ENCODE measurements at places on chromosomes 6 and 20.

DNA sequence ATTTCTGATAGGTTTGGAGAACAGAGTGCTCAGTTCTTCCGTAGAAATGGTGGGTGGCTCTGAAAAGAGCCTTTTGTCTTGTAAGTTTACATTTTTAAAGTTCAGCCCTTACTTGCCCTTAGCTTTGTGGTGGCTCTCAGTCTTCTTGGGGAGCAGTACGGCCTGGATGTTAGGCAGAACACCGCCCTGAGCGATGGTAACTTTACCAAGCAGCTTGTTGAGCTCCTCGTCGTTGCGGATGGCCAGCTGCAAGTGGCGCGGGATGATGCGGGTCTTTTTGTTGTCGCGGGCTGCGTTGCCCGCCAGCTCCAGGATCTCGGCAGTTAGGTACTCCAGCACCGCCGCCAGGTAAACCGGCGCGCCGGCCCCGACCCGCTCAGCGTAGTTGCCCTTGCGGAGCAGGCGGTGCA, 19.5 kb downstream of the OR2B2 start:
- no peak for DNase-seq

- DNase-seq = no peak
Observed at GRCh38 chr6:1347161-1347560, 35.3 kb downstream of the FOXQ1 start.

DNA sequence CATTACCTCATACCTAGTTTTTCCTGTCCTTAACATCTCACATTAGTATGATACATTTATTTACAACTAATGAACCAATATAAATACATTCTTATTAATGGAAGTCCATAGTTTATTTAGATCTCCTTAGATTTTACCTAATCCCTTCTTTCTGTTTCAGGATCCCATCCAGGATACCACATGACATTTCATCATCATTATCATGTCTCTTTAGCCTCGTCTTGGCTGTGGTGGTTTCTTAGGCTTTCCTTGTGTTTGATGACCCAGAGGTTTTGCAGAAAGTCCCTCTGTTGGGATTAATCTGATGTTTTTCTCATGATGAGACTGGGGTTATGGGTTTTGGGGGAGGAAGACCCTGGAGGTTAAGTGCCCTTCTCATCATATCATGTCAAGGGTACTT, 89.3 kb upstream of the IYD start:
- DNase-seq = no peak

DNA sequence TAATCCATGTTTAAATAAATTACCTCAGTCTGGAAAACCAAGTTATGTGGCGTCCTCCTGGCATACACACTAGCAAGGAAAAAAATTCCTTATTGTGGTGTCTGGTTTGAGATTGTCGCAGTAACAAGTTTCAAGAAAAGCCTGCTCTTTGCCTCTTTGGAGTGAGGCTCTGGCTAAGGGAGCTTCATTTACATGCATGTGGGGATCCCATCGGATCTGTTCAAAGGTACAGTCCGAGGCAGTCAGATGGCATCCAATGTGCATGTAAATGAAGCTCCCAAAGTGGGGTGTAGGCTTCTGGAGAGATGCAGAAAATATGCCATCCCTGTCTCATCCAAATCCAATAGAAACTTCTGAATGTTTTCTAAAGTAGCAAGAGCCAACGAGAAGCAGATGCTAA, 199.5 kb upstream of the FBXL4 start:
- no peak for DNase-seq

DNA sequence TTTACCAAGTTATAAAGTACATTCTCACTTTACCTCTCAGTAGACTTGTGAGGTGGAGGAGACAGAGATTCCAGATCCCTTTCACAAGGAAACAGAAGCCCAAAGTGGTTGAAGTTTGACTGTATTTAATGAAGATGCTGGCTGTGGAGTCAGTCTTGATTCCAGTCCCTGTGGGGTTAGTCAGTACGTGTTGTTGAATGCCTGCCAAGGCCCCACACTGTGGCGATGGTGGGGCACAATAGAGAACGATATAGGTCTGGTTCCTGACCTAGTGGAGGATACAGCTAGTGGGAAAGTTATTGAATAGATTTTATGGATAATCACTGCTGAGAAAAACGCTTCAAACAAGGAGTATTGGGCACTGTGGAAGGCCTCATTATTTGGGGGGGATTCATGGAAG, 71.4 kb downstream of the LRRC1 start:
- DNase-seq = no peak

DNA sequence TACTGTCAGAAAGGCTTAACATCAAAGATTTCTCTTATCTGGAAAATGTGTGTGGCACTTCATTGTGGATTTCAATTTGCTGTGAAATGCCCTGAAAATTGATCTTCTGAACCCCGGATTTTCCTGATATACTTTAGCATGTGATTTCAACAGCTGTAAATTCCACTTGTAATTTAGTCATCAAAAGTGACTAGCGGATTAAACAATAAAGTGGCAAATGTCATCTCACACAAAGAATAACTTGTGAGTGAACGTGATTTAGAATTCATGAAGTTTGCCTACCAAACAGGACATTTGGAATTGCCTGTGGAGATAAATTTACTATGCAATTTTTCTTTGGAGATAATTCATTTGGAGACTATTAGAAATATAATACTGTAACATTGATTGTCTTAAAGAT, 601.6 kb downstream of the COL12A1 start:
- no peak for DNase-seq

GRCh38 chr6:127879685-127880084, 21.2 kb downstream of the THEMIS start:
- DNase-seq = peak; percentile 18

DNA sequence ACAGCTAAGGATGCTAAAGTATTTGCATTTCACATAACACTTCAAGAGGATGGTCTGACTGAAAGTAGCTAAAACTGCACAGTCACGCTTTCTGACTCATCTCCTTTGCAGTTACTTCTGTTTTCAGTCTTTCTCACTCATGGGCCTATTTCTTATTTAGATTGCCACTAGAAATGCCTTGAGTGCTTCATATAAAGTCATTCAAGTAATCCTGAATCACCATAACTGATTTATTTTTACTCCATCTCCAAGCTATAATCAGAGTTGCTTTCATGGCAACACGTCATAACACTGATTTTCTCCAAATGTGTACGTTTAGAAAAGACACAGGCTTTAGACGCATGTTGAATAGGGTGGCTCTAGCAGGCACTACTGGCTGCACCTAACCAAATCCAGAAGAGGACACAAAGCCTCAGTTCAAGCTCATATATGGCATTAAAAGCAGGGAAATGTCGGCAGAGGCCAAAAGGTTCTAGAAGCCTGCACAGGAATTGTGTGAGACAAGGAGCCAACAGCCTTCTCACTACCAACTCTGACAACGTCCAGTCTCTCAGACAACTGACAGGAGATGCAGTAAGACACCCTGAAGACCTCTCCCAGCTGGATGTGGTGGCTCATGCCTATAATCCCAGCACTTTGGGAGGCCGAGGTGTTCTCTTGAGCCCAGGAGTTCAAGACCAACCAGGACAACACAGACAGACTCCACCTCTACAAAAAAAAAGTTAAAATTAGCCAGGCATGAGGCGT, 64.1 kb upstream of the BEND6 start:
- DNase-seq = peak; percentile 10

GRCh38 chr20:57663681-57664451, 43.6 kb upstream of the ZBP1 start:
- no peak for DNase-seq

DNA sequence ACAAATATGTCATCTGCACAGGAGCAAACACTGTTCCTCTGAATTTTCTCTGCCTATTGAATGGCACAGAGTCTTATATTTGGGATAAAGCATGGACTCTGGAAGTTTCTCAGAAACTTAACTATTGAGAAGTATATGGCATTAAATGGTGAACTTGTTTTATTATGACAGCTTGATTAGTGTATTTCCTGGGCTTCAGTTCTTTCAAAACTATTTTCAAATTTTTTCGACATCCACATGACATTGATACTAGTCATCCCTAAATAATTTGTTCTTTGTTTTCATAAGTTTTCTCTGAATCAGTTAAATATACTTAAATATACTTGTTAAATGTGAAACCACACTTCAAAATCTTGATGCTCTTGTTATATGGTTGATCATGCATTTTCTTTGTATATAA, 144.0 kb upstream of the TSHZ2 start:
- no peak for DNase-seq

- DNase-seq = no peak
Observed at GRCh38 chr6:152124429-152125074, 317.1 kb downstream of the ESR1 start.

DNA sequence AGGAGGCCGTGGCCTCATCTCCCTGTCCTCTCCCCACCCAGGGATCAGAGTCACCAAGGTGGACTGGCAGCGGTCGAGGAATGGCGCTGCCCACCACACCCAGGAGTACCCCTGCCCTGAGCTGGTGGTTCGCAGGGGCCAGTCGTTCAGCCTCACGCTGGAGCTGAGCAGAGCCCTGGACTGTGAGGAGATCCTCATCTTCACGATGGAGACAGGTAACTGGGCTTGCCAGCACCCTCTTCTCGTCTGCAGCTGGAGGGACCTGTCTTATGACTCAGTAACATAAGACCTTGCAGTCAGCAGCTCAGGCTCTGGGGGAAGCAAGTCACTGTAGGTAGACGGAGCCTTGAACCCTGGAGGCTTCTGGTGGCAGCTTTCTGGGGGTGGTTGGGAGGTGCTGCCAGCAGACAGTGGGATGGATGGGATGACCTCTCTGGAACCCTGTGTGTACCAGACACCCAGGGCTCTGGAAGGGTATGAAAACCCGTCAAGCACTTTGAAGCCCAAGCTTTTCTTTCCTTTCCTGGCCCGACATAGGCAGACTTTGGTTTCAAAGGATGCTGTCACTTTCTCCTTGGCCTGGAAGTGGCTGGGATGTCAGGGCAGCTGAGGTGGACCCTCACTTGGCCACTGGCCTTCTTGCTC, 13.8 kb downstream of the TGM6 start:
- DNase-seq = no peak

- no peak for DNase-seq
Observed at GRCh38 chr6:76381612-76382011, 309.1 kb upstream of the IMPG1 start.

- no peak for DNase-seq
Observed at GRCh38 chr6:85574932-85575598, 18.6 kb downstream of the SNX14 start.

DNA sequence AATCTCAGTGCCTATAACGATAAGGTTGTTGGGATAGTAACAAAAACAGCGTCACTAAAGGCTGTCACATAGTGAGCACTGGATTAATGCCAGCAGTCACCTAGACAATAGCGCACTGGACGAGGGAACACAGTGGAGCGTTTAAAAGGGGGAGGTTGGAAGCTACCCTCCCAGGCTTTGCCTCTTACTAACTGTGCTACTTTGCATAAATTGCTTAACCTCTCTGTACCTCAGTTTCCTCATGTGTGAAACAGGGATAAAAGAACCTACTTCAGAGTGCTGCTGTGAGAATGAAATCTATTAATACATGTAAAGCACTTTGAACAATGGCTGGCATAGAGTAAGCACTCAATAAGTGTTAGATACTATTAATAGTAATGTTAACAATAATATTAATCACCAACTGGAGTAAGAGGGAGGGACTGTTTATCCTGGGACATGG, 10.5 kb downstream of the BCL2L1 start:
- no peak for DNase-seq

- DNase-seq = peak; percentile 53
Observed at GRCh38 chr6:149233056-149233715, 84.3 kb upstream of the TAB2 start.

DNA sequence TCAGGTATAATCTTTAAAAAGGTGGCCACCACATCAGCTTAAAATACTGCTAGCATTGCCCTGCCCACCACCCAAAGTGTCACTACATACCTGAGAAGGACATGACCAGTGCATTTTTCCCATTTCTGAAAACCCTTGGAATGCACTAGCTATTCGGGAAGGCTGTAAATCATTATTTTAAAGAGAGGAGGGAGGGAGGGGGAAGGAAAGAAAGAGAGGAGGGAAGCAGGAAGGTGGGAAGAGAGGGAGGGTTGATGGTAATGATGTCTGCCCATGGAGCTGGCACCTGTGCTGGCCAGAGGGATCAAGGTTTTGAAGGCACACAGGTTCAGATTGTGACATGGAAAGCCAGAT, 32.4 kb downstream of the VAPB start:
- DNase-seq = no peak

GRCh38 chr6:40249935-40250334, 315.7 kb upstream of the MOCS1 start:
- DNase-seq = no peak

- peak; percentile 73 for DNase-seq
Observed at GRCh38 chr6:129671442-129672340, 38.3 kb downstream of the ARHGAP18 start.

DNA sequence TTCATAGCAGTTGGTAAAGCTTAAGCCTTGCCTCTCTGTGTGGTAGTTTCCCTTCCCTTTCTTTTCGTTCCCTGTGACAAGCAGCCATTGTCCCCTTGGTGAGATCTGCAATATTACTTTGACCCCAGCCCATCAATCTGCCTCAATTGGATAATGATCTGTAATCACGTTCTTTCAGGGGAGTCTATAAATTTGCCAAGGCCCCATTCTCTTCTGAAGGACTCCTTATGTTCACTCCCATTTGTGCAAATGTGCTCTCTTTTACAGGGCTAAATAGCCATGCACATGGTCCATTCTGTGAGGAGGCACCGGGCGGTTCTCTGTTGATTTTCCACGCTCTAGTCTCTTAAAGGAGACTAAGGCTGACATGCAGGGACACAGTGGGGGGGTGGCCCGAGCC, 660.4 kb upstream of the SLC35B3 start:
- no peak for DNase-seq

- no peak for DNase-seq
Observed at GRCh38 chr6:86203044-86203443, 560.4 kb upstream of the SYNCRIP start.

DNA sequence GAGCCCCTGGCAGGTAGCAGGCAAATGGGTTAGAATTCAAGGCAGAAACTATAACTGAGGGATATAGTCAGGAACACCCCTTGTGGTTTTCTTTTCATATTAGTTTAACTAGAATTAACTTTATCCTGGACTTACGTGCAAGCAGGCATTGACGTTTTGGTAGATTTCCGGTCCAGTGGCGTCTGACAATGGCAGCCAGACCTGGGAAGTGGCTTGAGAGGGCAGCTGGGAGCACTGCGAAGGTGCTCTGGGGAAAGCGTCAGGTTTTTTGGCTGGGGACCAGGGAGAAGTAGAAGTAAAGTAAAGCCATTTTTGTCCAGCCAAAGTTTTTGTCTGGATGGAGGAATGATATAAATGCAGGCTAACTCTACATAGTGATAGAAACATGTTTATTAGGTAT, 8.4 kb upstream of the ACSS1 start:
- DNase-seq = no peak

GRCh38 chr6:108544606-108545005, 16.1 kb upstream of the FOXO3 start:
- no peak for DNase-seq

- DNase-seq = no peak
Observed at GRCh38 chr6:30939473-30939872, 1.3 kb upstream of the MUCL3 start.
